Adrenal gland (tissue), 19 donors: ENCODE measurements at places on chromosomes 11 and 22. TPM values are rescaled to one million over a fixed set of nuclear protein-coding genes. Genes with fewer than 3 reads are reported as not detected.

The YAP1 gene
- 19.8 TPM for polyA plus RNA-seq

The FADS3 gene
- 98.2 TPM for polyA plus RNA-seq

The OR52I2 gene
- not detected for polyA plus RNA-seq

The LRRC74B gene
- polyA plus RNA-seq, result 0.07 TPM

The ALDH3B2 gene
- polyA plus RNA-seq, result not detected

The RBX1 gene
- 144 TPM for polyA plus RNA-seq

The TCN2 gene
- 12.8 TPM for polyA plus RNA-seq

The OLFML1 gene
- 8.0 TPM for polyA plus RNA-seq

The OR5P2 gene
- not detected for polyA plus RNA-seq

The APOL4 gene
- 3.6 TPM for polyA plus RNA-seq

The KLHL35 gene
- 0.38 TPM for polyA plus RNA-seq

The DCHS1 gene
- polyA plus RNA-seq, result 1.3 TPM

The TMEM191B gene
- polyA plus RNA-seq, result 1.3 TPM

The GGTLC3 gene
- 0.32 TPM for polyA plus RNA-seq

The ROBO3 gene
- 64.3 TPM for polyA plus RNA-seq

The PRDM10 gene
- 4.0 TPM for polyA plus RNA-seq

The OR52E8 gene
- polyA plus RNA-seq, result not detected

The CBLIF gene
- not detected for polyA plus RNA-seq

The BACE1 gene
- polyA plus RNA-seq, result 9.5 TPM

The LMNTD2 gene
- 12.7 TPM for polyA plus RNA-seq

The RAC2 gene
- polyA plus RNA-seq, result 11.0 TPM
